ENCODE measurements at places on chromosomes 1 and 21.

- no peak for DNase-seq
Observed at GRCh38 chr1:76231320-76231719, 156.8 kb downstream of the ST6GALNAC3 start.

- no peak for DNase-seq
Observed at GRCh38 chr1:204250428-204251030, 36.7 kb upstream of the GOLT1A start.

- DNase-seq: peak; percentile 10
Observed at GRCh38 chr1:94539496-94539895, 2.1 kb downstream of the F3 start.

GRCh38 chr1:46284597-46285564 is 18.5 kb downstream of the LRRC41 start:
- DNase-seq: no peak

DNA sequence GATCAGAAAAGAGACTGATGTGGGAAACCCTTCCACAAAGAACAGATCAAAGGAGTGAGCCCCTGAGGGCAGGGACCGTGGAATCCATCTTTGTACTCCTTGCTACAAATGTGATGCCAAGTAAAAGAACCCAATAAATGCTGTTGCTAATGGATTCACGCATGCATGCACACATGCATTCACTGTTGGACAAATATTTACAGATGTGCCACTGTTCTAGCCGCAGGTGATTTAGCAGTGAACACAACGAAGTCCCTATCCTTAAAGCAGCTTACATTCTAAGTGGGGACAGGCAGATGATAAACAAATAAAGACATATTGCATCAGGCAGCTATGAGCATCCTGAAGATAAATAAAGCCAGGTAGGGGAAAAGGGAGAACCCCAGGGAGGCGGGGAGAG is 67.8 kb downstream of the ITPKB start:
- no peak for DNase-seq
